GM18507 (cell line): ENCODE measurements at places on chromosomes 2 and 18.

GRCh38 chr2:7016601-7017211, 99.5 kb downstream of the RNF144A start:
- no peak for DNase-seq

DNA sequence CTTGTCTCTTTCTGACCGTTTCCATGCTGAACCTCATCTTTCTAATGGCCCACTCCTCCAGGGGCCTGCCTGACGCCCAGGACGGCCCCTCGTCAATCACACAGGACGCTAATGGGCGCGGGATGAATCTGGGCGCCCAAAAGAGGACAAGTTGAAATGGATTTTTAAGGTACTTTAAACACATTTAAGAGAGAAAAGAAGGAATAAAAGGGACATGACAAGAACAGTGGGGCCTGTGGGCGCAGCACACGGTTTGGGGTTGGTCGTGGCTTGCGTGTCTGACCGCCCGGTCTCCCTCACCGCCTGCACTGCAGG, 607 bp upstream of the UBE2F start:
- no peak for DNase-seq

DNA sequence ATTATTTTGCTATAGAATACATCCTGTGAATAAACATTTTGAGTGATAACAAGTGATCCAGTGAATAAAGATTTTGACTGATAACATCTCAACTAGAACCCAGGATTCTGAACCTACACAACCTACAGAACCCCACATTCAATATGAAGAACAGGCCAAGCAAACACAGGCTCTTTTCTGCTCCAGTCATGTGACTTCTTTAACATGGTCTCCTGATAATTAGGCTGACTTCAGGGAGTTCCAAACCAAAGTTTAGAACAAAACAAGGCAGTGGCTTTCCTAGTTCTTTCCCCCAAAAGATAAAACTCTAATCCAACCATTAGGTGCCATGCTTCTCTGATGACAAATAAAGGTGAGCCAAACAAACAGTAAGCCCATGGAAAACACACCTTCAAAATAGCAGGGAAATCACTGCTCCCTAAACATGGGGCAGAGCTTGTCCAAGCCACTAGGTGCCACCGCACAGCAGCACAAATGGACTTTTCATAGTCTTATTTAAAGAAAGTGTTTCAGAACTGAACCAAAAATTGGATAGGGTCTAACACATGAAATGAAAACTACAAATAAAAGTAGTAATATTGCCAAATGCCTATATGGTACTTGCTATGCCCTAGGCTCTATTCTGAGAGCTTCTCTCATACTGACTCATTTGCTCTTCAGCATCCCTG, 95.3 kb downstream of the EVA1A start:
- no peak for DNase-seq

GRCh38 chr2:64794426-64794995, 140.8 kb upstream of the SERTAD2 start:
- no peak for DNase-seq

- DNase-seq = no peak
Observed at GRCh38 chr18:34789768-34790344, 79.8 kb downstream of the DTNA start.

DNA sequence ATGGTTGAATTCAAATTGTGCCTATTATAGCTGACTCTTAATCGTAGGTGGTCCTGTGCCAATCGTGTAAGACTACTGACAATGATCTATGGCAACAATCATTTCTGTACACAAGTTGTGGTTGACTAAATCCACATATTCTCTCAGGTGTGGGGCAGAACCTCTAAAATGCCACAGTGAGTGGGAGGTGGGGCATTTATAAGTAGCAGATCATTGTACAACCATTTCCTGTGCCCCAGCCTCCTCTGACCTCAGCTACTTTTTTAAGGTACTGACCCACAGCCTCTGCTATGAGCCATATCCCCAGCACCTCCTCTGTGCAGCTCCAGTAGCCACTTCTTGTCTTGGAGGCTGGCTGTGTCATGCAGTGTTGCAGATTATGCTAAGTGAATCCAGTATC, 48.6 kb upstream of the RAPH1 start:
- DNase-seq = no peak

- DNase-seq = no peak
Observed at GRCh38 chr2:160450486-160450885, 43.1 kb downstream of the RBMS1 start.

- DNase-seq = no peak
Observed at GRCh38 chr2:216056739-216057138, 24.9 kb downstream of the PECR start.

GRCh38 chr2:102063487-102063911, 71.7 kb downstream of the IL1R2 start:
- no peak for DNase-seq

DNA sequence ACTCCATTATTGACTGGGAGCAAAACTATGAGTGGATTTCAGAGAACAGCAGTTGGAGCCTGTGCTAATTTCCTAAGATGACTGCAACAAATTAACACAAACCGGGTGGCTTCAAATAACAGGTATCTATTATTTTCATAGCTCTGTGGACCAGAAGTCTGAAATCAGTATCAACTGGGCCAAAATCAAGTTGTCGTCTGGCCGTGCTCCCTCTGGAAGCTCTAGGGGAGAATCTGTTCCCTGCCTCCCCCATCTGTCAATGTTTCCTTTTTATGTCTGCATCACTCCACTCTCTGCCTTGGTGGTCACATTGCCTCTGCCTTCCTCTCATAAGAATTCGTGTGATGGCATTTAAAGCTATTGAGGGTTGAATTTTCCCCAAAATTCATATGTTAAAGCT, 269.8 kb downstream of the TMX3 start:
- no peak for DNase-seq

DNA sequence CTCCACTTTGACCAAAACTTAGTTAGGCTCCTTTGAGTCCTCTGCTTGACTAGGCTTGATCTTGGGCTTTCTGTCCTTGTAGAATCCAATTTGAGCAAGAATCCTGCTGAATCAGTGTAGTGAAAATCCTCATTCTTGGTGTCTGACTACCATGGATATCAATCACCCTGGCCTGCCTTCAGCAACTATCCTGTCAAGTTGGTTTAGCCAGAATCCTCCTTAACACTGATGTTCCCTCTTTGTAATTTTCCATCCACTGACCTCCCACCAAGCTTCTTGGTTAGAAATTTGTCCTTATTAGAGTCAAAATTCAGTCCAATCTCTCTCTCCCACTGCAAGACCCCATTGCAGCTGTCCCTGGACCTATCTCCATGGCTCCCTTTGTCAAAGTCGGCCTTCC, 494 bp upstream of the RBM45 start:
- no peak for DNase-seq

GRCh38 chr2:68726100-68726499, 8.5 kb upstream of the ARHGAP25 start:
- no peak for DNase-seq

DNA sequence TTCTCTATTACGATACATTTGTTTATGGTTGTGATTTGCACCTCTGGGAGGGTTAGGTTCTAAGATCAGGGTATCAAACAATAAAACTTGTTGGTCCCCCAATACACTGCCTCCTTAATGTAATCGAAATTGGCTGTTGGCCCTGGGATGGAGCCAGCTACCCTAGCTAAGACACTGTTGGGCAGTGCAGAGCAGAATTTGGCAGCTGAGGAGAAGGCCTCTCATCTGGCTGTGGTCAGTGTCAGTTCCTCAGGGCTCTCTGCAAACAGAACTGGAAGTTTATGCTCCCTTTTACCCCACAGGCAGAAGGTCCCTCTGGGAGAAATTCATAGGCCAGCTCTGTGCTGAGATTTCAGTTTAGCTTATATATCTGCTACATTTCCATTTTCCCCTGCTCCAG, 8.6 kb upstream of the HAAO start:
- no peak for DNase-seq

DNA sequence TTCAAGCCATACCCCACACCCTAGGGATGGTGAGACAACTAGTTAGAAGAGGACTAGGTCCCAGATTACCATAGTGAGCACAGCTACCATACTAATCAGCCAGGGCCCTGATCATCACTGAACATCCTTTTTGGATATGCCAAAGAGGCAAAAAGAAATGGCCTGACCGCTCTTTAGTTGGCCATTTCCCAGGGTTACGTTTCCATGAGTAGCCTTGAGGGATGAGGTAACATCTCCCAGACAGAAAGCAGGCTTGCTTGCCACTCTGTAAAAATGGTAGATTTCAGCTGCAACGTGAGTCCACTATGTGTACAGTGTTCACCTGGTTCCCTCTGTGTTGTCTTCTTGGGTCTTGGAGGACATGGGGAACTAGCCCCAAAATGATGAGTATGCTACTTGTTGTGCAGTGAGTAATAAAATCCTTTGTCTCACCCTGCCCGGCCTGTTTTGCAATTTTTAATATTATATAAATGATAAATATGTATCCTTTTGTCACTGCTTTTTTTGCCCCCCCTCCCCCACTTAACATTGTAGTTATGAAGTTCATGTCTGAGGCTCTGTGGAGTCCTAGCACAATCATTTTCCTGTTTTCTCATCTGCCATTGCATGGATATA, 8.9 kb upstream of the GALM start:
- no peak for DNase-seq

GRCh38 chr2:128228894-128229293, 89.8 kb downstream of the HS6ST1 start:
- DNase-seq = no peak

DNA sequence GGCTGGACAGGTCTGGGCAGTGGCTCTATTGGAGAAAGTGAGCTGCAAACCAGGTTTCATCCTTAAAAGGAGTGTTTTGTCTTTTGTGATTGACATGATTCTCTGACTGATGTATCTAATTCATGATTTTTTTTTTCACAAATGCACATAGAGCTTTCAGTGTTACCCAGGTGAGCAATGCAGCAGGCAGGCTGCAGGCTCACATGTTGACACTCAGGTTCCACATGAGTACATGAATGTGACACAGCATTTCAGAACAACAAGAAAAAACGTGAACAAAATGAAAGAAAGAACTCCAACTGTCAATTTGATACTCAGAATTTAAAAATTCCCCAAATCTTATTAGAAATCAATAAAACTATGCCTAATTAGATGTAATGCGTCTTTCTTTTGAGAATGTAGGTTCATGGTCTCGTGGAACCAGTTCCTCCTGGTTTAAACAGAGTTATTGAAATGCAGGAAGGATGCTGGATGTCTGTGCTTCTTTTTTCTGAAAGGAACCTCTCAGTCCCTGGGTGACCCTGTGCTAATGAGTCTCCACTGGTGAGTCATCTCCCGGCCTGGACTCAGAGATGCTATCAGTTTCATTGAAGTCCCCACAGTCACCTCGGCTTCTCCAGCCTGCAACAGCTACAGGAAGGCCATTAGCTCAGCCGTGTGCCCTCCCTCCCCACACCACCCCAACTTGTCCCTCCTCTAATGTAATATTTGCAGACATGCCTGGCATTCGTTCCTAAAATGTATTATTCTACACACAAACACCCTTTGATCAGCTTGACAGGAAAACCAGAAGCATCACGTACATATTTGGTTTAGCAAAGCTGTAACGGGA, 430.4 kb downstream of the LPIN1 start:
- DNase-seq = no peak

GRCh38 chr18:36805105-36805504, 23.7 kb downstream of the TPGS2 start:
- DNase-seq = no peak

- DNase-seq = no peak
Observed at GRCh38 chr2:167187978-167188967, 300.0 kb downstream of the XIRP2 start.

GRCh38 chr2:186308347-186308746, 177.7 kb upstream of the ZC3H15 start:
- DNase-seq = no peak

- DNase-seq = no peak
Observed at GRCh38 chr2:225920621-225921220, 521.2 kb downstream of the NYAP2 start.

DNA sequence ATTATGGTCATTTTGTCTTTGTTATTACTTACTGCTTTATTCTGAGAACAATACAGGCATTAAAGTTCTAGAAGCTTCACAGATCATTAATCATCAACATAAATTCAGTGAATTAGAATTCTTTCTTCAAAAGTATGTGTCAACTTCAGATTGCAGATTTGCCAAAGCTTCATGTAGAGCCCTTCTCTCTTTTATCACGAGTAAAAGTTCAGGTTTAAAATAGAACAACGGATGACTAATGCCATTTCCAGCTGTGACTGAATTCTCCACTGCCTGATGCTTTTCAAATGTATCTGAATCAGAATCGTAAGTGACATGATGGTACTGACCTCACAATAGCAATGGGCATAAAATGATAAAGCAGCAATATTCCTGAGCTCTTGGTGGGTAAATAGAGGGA, 116.0 kb downstream of the ABCA12 start:
- no peak for DNase-seq

- DNase-seq = no peak
Observed at GRCh38 chr2:166676716-166677115, 182.7 kb upstream of the SCN7A start.

DNA sequence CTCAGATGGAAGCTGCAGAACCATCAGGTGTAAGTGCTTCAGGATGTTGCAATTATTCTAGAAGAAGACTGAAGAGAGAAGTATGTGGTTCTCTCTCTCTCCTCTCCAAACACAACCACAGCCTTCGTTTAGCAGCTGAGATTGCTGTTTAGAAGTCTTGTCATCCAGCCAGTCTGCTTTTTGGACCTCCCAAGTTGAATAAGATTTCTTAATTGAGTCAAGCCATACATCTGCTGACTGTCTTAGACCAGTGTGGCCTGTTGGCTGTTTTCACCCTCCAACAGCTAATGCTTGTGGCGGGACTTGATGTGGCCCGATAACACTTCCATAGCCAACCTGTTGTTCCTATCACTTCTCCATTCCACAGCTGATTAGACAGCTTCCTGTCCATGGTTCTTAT, 91.3 kb upstream of the TMEM17 start:
- DNase-seq = no peak

GRCh38 chr2:29802986-29803385, 118.4 kb downstream of the ALK start:
- DNase-seq = no peak

- DNase-seq = no peak
Observed at GRCh38 chr2:52933878-52934277, 833.7 kb upstream of the CHAC2 start.

DNA sequence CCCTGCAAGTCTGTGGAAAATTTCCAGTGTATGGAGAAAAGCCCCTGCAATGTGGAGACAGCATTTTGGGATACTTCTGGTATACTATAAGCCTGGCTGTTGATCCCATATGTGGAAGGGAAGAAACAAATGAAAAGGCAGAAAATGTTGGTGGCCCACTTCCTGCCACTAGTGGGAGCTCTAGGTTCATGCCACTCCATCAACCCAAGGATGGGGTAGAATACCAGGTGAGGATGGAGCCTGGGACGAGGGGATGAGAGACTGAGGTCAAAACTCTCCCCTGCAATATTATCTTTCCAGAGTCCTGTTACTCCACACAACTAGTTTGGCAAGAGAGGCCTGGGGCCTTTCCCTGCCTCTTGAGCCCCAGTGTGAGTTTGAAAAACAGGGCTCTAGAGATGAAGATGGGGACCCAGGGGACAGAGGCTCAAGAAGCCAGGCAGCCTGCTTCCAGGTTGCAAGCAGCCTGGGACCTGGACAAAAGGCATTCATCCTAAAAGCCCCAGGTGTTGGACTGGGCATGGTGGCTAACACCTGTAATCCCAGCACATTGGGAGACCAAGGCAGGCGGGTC, 31.9 kb downstream of the BMP10 start:
- DNase-seq = no peak
